CD4-positive, alpha-beta T cell treated with Interleukin-17A for 1 hour (primary cell): ENCODE measurements at places on chromosomes 2 and 18.

- DNase-seq = peak; percentile 65
Measured at GRCh38 chr2:12169721-12170120, 423.3 kb downstream of the LPIN1 start.

- DNase-seq = no peak
Measured at GRCh38 chr2:160836755-160837154, 323.5 kb upstream of the TANK start.

DNA sequence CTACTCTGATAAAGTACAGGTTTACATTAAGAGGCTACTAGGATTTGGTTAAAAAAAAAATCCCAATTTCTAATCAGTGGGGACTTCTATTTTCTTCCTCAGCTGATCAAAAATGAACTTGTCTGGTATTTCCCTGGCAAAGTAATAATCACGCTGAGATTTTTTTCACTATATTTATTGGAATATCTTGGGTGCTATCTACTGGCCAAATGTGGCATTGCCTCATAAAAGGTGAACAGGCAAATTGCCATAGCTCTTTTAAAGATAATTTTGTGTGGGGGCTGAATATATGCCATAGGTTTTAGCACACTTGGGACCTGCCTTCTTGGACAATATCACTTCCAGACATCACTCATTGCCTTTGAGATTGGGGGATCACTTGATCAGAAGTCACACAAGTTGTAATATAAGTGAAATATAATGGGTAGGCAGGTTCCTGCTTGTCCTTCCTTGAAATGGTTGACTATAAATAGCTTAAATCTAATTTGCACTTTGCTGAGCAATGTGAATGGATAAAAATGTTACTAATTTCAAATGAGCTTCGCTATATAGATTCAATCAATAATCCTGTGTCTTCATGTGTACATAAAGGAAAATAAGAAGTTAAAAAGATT is 7.0 kb upstream of the NXPH2 start:
- DNase-seq = peak; percentile 19

GRCh38 chr2:226877491-226877890 is 41.6 kb downstream of the RHBDD1 start:
- DNase-seq = no peak

- no peak for DNase-seq
Measured at GRCh38 chr2:164824872-164825271, 16.8 kb downstream of the COBLL1 start.

- no peak for DNase-seq
Measured at GRCh38 chr2:209470-209869, 54.4 kb downstream of the SH3YL1 start.

DNA sequence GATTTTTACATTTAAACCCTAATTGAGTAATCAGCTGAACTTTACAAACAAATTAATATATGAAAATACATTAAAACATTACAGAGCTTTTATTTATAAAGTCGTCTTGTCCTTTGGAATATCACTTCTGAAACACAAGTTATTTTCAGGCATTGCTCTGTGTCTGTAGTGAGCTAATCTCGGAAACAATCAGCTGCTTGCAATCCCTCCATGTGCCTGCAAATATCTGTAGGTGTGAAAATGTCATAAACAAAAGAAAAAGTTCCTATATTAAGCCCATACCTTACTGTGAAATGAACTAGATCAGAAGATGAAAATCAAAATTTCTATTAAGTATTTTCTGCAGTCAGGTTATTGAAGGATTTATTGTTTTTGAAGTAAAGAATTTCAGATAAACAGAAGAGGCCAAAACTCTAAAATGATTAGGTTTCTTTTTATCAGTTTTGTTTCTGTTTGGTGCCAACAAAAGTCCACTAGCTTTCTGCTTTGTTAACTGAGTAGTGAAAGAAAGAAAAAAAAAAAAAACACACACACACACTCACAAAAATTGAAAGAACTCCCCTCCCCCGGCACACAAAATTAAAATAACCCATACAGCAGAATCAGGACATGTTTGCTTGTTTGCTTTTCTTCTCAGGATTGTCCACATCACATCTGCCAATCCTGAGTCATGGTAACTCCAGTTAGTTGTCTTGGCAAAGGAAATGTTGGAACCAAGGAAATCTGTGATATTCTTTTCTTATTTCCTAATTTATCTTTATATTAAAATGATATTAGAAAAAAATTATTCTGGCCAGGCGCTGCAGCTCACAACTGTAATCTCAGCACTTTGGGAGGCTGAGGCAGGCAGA is 627.0 kb upstream of the SLC39A10 start:
- no peak for DNase-seq

- DNase-seq = no peak
Measured at GRCh38 chr2:28367667-28368356, 24.8 kb upstream of the FOSL2 start.

DNA sequence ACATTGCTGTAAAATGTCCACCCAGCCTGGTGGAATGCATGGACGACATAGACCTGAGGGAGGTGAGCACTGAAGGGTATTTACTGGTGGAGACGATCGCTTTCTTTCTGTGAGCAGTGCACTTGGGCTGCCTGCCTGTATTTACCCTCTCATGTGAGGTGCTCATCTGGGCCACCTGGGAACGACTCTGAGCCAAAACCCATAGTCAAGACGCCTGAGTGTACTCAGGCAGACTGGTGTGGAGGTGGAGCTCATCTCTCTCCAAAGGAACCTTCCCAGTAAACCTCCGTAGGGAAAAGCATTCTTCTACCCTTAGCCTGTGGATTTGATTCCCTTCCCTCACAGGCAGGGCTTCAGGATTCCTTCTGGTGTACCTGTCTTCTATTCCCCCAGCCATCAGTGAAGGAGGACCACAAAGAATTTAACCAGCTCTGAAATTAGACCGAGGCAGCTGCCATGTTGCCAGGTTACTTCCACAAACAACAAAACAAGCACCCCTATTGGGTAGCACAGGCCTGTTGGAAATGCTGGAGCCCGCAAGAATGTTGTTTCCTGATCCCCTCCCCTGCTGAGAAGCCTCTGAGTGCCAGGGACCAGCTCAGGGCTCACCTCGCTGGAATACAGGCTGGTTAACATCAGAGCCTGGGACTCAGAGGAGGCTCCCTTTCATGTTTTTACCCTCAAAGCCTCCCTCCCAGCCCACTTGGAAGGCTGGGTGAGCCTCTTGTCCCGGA is 47.5 kb upstream of the TXNDC2 start:
- no peak for DNase-seq

DNA sequence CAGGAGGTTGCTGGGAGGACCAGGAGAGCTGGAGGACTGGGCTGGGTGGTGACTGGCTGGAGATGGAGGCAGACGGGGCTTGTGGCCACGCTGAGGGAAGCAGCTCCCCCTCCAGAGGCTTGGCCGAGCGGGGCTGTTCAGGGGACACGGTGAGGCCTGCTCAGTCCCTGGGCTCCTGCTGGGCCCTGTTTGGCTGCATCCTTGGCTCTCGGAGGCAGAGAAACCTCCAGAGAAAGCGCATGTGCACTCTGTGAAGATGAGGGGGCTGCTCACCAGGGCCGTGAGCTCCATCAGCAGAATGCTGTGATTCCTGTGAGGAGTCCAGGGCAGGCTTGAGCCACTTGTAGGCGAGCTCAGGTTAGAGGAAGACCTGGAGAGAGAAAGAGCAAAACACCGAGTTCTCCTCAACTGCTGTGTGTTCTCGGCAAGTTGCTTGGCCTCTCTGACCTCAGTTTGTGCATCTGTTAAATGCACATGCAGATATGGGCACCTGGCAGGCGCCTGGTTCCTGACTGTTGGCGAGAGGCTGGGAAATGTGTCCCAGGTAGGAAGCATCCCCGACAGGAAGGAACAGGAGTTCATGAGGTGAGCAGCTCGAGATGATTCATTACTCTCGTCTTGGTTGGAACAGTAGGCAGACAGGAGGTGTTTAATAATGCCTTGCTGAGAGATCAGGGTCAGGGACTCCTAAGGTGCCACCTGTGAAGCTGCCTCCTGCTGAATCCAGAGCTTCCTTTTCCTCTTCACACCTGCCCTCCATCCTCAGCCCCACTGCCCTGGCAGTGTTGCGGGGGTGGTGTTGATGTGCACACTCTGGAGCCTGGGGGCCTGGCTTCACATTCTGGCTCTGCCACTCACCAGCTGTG is 941 bp downstream of the ZAP70 start:
- DNase-seq = no peak

DNA sequence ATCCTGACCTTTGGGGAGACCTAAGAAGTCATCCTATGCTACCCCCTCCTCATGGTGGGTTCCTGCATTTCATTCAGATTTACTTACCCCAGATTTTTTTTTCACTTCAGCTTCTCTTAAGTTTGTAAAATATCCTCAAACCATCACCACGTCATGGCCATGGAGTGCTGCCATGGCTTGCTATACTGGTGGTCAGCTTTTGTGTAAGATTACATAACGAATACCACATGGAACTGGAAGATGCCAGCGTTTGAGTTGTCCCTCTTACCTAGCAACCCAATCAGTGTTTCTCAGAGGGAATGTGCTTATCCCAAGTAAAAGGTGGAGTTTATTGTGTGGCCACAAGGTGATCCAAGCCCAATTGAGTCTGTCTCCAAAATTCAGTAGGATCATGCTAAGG is 148.6 kb upstream of the ALPP start:
- no peak for DNase-seq

GRCh38 chr2:69118609-69119008 is 105.6 kb downstream of the ANTXR1 start:
- DNase-seq = no peak

DNA sequence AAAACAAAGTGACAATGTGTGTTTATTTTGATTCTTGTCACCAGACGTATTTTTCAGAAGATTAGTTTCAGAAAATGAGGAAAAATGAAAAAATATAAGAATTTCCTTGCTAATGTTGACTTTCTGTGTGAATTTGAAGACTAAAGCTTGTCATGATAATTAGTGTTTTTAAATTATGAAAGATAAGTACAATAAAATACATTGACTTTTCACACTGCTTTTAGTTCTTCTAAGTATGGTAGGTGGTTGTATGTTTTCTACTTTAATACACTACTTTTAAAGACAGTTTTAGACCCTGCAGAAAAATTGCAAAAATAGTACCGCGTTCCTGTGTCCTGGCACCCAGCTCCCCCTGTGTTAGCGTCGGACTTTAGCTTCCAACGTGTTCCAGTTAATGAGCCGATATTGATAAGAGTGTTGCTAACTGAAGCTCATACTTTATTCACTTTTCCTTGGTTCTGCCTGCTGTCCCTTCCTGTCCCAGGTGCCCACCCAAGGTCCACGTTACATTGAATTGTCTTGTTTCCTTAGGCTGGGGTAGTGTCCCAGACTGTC is 695 bp downstream of the RBFA start:
- DNase-seq = no peak

DNA sequence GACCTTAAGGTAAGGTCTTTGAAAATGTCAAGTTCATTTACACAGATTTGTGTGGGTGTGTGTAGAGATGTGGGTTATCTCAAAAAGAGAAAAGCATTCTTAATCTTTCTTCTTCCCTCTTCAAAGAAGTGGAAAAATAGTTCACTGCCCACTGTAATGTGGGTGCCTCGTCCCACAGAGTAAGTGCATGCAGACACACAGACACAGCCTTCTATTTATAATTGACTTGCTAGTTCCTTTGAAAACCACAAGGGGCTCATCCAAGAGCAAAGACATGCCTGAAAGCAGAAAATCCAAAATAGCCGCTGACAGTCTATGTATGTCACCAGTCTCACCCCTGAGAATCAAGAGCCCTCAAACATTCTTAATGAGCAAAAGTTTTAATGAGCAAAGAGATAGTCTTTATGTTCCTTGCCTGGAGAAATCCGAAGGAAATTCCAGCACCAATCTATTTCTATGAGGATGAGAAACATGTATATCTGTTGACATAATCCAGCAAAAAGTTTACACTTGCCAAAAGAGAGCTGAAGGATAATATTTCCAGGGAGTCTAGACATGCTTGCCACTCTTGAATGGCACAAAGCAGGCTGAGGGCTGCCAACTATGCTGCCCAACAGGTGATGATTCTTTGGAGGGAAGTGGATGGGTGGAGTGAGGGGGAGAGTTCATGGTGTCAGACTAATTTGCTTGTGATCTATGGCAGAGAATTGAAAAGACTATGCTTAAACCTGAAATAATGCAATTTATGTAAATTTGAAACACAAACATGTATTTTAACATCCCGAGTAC is 93.9 kb downstream of the ACVR1 start:
- no peak for DNase-seq

GRCh38 chr2:7281231-7282201 is 364.3 kb downstream of the RNF144A start:
- no peak for DNase-seq

GRCh38 chr2:12289120-12289802 is 427.5 kb upstream of the TRIB2 start:
- DNase-seq = no peak

GRCh38 chr2:186068139-186068801 is 329.7 kb downstream of the FSIP2 start:
- DNase-seq = no peak

DNA sequence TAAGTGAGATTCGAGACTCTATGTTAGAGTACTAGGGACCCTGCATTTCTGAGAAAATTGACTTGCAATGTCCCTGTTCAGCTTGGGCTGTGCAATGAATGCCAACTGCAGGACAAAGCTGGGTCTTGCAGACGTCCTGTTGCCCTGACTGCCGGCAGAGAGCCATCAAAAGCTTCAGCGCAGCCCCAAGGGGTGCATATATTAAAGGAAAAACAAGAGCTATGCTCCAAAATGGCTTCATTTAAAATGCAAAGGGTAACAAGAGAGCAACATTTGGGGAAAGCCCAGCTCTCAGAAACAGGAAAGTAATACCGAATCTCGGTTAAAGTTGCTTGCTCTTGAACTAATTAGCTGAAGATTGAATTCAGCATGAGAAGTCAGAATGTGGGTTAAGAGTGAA is 110.9 kb upstream of the PNPT1 start:
- no peak for DNase-seq

- DNase-seq = no peak
Measured at GRCh38 chr18:13703899-13704298, 22.5 kb downstream of the FAM210A start.

- DNase-seq = no peak
Measured at GRCh38 chr2:156118753-156119416, 213.6 kb downstream of the NR4A2 start.

DNA sequence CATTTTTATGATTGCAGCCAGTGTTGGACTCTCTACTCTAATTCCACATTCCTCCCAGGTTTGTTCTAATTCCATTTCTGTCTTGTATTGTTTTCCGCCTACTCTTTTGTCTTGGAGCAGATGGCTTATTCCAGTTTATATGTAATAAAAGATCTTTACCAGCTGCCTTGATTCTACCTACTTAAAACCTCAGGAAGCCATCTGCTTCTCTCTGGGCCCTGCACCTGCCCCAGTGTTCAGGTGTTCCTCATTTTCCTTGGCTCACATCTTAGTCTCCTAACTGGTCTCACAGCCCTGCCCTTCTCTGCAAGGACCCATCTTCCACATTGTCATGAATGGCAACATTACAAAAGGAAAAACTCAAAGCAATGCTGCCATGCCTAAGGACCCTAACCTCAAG is 21.0 kb upstream of the IL37 start:
- no peak for DNase-seq

GRCh38 chr18:60389314-60389713 is 16.7 kb upstream of the MC4R start:
- DNase-seq = no peak

GRCh38 chr2:10056439-10056838 is 13.1 kb downstream of the KLF11 start:
- DNase-seq = no peak
